ENCODE measurements at places on chromosomes 4 and X.

GRCh38 chrX:110759785-110760184 is 35.8 kb downstream of the CHRDL1 start:
- DNase-seq = no peak

DNA sequence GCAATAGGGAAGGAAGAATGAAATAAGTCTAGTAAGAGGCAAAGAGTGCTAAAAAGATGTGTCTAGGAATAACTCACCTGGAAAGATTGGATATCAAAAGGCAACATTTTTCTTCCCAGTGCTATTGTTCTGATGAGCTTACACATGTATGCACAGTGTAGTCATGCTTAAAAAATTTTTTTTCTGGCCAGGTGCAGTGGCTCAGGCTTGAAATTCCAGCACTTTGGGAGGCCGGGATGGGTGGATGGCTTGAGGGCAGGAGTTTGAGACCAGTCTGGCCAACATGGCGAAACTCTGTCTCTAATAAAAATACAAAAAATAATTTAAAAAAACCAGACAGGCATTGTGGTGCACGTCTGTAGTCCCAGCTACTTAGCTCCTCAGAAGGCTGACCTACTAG is 795.8 kb upstream of the IGFBP7 start:
- DNase-seq = no peak

DNA sequence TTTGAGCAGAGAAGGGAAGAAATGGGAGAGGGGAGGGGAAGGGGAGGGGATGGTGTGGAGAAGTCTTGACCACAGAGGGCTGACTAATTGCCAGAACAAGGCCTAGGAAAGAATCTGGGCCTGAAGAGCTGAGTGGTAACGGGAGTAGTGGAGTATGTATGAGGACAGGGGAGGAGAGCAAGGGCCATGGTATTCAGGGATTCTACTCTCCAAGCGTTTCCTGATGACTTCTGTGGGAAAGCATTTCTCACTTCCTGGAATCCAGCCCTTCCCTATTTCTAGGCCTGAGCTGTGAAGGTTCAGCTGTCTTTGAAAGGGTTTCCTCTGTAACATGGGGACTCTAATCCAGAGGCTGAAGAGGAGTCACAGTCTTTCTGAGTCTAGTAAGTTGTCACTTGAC is 19.7 kb upstream of the SOX3 start:
- DNase-seq = no peak

DNA sequence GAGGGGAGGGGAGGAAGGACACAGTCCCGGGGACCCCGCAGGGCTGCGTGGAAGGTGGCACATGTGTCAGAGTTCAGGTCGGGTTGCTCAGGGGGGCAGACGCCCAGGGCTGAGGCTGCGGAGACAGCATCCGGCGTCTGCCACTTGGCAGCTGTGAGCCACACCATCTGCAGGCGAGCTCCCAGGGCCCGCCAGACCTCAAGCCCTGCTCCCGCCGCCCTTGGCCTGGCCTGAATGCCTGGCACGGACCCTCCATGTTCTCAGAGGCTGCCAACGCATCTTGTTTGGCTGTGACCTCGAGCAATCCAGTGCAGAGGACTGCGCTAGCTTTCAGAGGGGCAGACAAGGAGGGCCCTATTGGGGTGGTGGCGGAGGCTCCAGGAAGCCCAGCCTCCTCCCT is 5.1 kb downstream of the BGN start:
- no peak for DNase-seq

DNA sequence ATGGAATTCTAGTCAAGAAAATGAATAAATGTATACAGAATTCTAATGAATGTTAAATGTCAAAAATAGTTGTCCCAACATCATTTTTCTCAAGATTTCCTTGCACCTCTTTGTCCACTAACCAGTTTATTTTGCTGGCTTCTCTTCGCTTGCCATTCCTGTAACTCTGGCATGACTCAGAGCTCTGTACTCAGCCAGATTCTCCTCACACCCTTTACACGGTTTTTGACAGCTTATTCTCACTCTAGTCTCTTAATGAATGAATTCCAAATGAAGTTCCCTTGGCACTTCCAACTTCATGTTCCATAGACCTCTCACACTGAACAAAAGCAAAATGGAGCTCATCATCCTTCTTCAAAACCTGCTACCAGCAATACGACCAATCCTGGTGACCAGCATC is 419.3 kb upstream of the SLIT2 start:
- DNase-seq = no peak
